ENCODE measurements at places on chromosomes 16 and 17. TPM values are rescaled to one million over a fixed set of nuclear protein-coding genes. Genes with fewer than 3 reads are reported as not detected.

Gene STH
- not detected for total RNA-seq

Gene NOG
- 0.89 TPM for total RNA-seq

DNA sequence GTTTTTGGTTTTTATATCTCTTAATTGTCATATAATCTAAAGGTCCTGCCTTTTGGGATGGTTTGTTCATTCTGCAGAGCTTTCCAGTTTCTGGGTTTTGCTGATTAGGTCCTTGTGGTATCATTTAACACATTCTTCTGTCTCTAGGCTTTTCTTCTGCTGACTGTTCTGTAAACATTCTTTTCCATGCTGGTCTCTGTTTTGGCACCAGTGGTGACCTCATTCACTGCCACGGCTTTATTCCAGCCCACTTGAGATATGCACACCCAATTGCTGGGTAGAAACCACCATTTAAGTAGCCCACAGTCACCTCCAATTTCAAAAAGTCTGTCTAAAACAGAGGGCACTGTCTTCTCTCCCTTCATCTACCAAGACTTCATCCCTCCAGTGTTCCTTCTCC lies 31.1 kb upstream of the COX10 start:
- no peak for DNase-seq

Gene SPATA22
- not detected for total RNA-seq

- peak; percentile 74 for DNase-seq
Measured at GRCh38 chr17:3647769-3648555, 11.4 kb downstream of the CTNS start.

Gene TVP23A
- total RNA-seq, result 4.5 TPM

- DNase-seq, result no peak
Measured at GRCh38 chr16:67667453-67667816, 821 bp downstream of the C16orf86 start.

Gene ARL4D
- total RNA-seq, result 8.7 TPM
